Stimulated activated CD4-positive, alpha-beta T cell treated with anti-CD3 and anti-CD28 coated beads, Interleukin-2, amount 100 ng/mL, for 24 hours (primary cell): ENCODE measurements at places on chromosomes 7 and 10.

DNA sequence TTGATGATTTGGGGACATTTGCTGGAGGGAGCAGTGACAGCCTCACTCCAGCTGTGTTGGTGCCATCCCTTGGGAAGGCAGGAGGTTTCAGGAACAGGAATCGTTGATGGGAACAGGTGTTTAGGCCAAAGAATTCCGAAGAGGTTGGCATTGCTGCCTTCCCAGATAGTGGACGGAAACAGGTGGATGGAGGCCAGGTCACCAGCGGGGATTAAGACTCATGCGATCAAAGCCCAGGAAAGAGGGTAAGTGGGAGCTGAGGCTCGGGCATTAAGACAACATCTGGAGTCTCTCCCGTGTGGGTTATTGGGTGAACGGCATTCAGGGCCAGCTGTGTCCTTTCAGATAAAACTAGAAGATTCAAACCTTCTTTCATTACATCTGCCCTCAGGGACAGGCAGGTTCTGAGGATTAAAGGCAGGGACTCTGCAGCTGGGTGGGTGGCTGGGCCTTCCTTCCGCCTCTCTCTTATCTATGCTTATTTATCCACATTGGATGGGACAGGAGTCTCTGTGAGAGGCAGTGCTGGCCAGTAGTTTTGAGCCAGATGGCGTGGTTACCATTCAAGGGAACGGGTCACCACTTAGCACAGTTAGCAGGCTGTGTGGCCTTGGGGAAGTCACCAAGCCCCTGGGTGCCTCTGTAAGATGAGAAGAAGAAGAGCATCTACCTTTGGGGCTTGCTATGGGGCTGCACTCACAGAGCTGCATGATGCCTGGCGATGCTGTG is 67.6 kb downstream of the INSIG1 start:
- no peak for DNase-seq

DNA sequence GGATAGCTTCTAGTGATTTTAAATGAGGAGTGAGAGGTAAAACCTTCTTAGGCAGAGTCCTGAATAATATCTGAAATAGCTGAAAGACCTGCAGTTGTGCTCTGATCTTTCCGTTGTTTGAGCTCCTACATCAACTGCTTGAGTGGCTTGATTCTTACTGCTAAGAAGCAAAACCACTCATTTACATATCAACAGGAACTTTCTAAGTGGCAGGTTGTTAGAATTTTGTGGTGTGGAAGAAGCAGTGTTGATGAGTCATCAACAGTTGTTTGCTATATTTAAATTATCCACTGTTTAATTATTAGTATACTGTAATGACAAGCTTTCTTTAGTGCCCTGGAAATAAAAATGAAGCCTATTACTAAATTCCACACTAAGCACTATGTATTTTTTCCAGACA is 689.5 kb downstream of the DNAJB9 start:
- no peak for DNase-seq

DNA sequence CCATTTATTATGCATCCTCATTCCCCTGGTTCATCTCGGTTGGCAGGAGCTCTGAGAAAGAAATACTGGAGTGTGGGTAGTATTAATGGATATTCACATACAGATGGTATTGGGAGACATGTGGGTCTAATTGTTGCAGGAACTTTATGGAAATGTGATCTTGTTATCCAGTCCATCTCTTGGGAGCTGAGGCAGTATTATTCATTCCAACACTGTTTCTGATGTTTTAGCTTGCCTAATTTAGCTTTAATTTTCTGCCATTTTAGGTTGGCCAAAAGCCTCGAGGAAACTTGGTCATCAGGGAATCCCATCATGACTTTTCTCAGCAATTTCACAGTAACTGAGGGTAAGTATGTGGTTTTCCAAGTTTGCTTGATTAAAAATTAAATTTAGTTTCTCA is 125.7 kb downstream of the ABCA13 start:
- DNase-seq: no peak

- no peak for DNase-seq
Observed at GRCh38 chr7:22551768-22552513, 52.0 kb upstream of the STEAP1B start.

GRCh38 chr10:42975005-42975493 is 101.8 kb upstream of the RET start:
- no peak for DNase-seq

GRCh38 chr7:143250822-143251221 is 12.4 kb upstream of the GSTK1 start:
- DNase-seq: no peak

DNA sequence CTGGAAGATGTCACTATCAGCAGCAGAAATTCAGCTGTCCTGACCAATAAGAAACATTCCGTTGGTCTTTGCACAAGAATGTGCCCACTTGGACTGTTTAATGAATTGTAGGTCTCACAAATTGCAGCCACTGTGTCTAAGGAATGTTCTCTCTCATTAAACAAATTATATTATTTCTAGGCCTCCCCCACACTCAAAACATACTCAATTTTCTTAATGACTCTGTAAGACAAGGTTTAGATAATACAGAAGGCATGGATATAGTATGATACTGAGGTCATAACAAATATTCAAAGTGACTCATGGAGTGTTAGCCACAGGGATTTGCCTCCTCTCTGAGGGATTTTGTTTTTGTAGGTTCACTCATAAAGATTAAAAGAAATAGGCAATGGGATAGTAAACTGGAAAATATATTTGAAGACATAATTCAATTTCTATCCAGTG is 197.5 kb downstream of the PTN start:
- DNase-seq: no peak

- DNase-seq: no peak
Observed at GRCh38 chr10:99325281-99325680, 3.9 kb upstream of the CNNM1 start.

DNA sequence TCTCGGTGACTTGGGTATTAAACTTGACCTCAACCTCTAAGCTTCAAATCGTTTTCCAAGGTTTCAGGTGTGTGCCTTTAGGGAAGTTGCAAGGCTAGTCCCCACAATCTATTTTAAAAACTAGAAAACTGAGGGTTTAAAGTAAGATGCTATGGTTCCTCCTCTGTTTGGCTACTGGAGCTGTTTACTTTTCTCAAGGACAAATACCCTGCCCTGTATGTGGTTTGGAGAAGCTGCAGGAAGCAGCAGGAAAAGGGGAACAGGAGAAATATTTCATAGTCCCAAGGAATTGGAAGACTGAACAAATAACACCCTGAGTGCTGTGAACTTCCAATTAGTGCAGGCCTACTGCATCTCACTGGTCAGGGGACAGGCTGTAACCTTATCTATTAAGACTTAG is 135.9 kb downstream of the NRP1 start:
- no peak for DNase-seq

DNA sequence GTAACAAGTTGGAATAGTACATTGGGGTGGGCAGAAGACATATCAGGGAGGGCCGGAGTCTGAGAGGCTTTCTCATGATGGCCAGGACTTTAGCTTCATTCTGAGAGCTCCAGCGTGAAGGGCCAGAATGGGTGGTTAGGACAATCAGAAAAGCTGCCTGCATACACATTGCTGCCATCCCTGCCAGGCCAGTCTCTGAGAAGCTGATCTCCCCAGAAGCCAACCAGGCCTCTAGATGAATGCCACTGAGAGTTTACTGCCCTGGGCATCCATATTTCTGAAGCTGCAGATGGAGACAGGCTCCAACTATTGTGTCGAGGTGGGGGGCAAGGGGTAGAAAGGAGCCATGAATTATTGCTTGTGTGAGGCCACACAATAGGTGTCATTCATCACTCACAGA is 32.0 kb upstream of the ARHGAP22 start:
- DNase-seq: no peak
